ENCODE measurements at places on chromosomes 2 and 18.

GRCh38 chr2:27915874-27916273, 25.3 kb downstream of the BABAM2 start:
- no peak for DNase-seq

DNA sequence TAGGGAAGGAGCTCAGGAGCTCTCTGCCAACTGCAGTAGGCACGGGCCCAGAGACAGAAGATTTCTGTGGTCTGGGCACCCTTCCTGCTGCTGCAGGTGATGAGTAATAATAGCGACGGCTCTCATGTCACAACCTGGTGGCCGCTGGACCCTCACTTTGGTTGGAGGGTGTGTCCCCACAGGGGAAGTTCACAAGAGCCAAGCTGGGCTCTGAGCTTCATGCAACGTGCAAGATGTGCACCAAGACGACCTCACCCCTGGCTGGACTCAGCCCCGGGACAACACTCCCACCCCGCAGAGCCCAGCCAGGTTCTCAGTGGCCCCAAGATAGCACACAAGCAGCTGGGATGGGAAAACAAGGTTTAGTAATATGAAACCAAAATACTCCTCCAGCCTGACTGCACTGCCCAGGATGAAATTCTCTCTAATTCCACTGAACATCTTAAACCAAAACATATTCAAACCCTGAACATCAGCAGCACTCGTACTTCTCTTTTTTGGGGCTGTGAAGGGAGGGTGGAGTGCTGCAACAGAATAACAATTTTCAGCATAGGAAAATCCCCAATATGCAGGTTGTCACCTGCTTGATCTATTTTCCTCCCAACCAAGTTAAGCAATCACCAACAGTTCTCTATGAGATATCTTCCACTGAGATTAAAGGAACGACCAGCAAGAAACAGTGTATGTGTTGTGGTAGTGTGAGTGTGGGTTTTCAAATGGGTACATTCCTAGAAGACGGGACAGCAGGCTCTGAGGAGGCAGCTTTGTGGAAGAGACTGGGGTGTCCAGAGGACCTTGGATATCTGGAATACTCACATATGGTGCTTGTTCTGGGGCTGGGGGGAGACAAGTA, 26.5 kb downstream of the BCL2 start:
- DNase-seq, result no peak

DNA sequence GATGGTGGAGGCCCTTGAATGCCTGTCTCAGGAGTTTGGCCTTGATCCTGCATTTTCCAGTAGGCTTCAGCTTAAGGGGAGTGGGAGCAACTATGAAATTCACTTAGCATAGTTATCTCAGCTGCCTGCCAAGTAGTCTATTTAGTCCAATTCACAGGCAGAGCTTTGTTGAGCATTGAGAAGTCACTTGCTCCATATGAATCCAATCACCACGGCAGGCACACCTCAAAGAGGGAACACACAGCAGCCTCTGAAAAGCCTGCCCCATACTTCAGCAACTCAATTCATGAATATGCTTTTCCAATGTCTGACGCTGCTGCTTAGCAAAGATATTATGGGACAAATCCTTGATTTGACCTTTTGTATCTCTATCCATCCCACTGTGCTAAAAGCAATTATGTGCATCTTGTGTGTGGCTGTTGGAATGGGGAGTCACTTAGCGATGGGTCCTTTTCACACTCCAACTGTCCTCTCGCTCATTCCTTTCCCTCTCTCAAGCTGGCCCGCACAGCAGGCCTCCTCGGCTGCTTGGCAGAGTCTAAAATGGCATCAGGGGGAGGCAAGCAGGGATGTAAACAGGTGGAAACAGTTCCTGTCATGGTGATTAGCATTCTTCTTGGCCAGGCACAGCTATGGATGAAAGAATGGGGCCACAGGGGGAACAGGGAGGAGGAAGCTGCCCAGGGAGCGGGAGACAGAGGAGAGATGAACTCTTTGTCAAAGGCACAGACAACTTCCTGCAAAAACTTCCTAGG, 56.0 kb upstream of the LRPPRC start:
- no peak for DNase-seq

DNA sequence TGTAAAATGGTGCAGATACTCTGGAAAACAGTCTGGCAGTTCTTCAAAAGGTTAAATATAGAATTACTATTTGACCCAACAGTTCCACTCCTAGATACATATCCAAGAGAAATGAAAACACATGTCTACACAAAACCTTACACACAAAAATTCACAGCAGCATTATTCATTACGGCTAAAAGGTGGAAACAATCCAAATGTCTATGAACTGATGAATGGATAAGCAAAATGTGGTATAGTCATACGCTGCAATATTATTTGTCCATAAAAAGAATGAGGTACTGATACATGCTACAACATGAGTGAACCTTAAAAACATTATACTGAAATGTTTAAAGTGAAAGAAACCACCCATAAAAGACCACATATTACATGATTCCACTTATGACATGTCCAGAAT, 4.0 kb downstream of the CYP27C1 start:
- DNase-seq, result no peak

DNA sequence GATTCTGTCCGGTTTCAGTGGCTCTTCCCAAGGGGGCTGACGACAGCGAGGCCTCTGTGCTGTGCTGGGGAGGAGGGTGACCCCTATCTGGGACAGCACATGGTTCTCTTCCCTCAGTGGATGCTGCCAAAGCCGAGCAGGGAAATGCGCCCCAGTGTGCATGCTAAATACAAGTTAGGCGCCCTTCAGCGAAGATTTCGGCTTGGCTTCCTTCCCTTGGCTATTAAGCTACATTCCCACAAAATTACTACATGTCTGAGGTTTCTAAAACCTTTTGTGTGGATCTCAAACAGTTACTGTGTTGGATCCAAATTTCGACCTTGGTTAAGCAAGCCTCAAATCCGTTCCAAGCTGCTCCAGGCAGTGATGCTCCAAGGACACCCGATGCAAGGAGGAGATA, 440.3 kb downstream of the NRXN1 start:
- no peak for DNase-seq

GRCh38 chr2:13558368-13558767, 841.6 kb downstream of the TRIB2 start:
- no peak for DNase-seq

DNA sequence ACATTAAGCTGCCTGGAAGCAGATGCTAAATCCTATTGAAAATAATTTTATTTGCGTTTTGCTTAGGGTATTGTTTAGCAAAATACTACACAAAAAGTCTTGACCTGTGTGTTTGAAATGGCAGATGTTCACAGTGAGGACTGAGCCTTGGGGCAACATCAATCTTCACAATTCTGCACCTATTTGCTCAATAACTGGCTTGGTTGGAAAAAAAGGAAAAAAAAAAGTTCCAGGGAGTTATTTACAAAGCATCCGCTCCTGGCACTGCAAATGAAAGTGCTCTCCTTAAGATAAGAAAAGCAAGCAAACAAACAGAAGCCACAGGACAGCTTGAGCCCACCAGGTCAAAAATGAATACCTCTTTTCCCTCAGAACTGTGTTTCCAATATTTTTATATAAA, 77.7 kb downstream of the MAP2 start:
- DNase-seq, result no peak
